ENCODE measurements at places on chromosomes 3 and 15.

DNA sequence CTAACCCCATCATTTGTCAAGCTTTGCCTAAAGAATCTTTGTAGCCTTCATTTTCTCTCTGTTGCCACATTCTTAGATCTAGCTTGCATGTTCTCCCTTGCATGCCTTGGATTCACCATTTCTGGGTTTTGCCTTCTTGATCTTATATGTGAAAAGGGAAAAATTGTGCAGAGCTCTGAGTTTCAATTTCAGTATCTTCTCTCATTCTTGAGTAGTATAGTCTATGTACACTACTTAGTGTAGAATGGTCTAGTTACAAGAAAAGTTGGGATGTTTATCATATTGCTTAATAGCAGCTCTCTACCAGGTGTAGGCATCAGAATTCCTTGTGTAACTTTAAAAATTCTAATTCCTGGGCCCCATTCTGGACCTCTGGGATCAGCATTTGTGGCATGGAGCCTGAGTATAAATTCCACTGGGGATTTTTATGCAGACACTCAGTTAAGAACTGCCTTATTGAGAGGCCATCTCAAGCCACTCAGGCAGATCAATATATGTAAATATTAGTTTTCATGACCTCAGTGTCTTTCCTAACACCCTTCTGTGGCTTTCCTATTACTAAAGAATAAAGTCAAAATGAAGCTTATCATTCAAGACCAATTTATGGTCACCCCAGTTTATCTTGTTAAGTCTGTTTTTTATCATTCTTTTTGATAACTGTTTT, 23.4 kb downstream of the GTF2E1 start:
- no peak for DNase-seq

DNA sequence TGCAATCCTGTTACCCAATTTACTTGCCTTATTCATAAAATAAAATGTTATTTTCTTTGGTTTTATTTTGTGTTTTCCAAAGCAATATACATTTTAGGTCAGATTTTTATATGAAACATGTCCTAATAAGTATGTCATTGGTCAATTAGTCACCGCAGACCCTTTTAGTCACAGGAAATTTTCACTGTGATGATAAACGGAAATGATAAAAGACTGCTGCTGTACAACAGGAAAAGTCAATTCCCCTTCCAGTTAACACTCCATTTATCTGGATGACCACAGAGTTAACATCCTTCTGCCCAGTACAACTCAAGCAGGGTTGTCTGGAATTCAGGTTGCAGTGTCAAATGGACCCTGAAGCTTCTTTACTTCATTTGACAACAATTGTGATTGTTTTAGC, 175.2 kb downstream of the LSAMP start:
- DNase-seq = no peak

GRCh38 chr15:71706461-71707229, 103.7 kb upstream of the NR2E3 start:
- DNase-seq = no peak

- peak; percentile 95 for DNase-seq
Measured at GRCh38 chr3:159378396-159379194, 576.7 kb downstream of the MFSD1 start.

DNA sequence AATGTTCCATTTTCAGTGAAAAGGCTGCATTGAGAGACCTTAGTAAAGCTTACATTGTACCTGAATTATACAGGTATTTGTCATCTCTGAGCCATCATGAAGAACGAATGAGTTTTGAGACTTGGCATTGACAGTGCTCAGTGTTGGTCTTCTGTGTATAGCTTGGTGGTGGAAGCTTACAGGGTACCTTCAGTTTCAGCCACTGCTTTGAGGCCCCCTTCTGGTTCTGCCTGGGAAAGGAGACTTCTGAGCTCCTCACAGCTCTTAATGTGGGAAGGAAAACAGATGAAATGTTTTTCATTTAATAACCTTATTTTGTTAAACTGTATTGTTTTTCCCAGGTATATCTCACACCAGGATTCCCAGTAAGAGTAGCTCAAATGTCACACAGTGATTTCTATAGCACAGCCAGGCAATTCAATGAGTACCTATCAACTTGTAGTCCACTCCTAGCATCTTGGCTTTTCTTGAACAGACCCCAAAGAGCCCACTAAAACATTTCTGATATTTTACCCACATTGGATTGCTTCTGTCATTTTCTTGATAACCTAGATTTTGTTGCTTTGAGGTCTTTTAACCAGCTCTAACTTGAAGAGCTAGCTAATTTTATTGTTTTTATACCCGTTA, 5.6 kb downstream of the SERPINI1 start:
- DNase-seq = no peak

DNA sequence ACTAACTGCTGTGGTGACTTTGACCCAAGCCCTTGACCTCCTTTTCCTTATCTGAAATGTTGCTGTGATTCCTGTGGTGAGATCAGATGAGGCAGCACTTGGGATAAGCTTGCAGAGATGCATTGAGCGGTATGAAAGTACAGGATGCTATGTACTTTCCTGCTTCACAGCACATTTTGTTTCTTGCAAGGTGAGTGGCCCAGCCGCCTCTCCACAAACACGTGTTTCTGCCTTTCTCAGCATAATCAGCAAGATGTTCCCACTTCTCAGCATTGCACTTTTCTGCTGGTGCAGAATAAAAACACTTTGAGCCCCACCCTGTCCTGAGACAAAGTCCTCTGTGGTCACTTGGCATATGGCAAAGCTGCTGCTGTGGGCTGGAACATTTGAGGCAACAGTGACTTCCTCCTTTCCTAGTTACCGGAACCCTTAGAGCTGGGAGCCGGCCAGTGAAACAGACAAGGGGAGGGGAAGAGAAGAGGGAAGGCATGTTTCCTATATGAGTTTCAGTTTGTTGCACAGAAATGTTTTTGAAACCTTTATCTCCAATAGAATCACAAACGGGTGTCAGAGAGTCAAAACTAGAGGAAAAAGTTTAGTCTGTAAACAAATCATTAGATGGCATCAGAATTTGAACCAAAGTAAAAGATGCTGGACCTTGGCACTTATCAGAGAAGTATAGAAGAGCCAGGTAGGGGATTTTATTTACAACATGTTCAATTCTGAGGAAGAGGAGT, 5.0 kb downstream of the NUDT16 start:
- DNase-seq = no peak

- no peak for DNase-seq
Measured at GRCh38 chr15:44726568-44727484, 9.5 kb upstream of the TRIM69 start.

- no peak for DNase-seq
Measured at GRCh38 chr3:139602003-139602402, 62.5 kb upstream of the RBP1 start.

DNA sequence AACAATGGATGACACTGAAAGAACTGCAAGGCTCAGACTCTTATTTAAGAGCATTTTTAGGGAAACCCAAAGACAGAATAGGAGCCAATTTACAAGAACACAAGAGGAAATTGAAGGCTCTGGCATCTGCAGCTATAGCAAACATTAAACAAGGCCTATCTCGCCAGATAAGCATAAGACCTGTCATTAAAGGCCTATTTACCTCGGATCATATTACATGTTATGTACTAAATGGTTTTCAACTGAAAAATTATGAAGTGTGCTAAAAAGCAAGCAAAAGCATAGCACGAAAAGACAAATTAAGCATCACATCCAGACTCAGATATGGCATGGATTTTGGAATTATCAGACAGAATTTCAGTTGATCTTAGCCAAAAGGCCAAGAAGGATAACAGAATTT, 617.1 kb downstream of the SQOR start:
- peak; percentile 12 for DNase-seq

DNA sequence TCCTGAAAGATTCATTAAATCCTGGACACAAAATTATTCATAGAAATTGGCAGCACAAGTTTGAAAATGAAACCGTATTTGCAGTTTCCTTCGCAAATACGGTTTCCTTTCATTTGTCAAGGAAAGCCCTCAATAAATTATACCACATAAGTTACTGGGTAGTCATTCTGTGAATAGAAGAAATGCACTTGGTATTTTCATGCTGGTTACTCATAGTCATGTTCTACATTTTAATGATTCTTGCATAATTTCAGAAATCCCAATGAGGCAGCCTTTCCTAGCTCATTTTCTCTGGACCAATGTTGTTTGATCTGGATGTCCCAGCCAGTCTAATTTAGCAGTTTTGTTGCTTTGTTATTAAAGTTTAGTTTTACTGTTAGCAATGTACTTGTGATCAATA, 43.2 kb downstream of the MINAR1 start:
- DNase-seq = no peak

DNA sequence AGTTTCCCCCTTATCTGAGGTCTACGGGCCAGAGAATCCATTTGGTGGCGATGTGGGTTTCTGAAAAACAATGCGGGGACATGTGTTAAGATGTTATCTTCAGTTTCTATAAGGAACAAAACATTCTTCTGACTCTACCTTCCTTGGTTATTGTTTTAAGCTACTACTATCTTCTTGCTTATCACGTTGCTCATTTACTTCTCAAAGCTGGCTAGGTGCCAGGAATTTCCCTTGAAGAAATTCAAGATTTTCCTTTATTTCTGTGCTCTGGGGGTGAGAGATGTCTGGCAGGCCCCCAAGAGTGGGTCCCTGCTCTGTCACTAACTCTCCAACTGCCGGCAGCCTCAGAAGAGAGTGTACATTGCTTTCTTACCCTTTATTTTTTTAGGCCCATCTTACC, 119.8 kb downstream of the RYR3 start:
- DNase-seq = no peak
